ENCODE measurements at places on chromosomes 3 and 15.

DNA sequence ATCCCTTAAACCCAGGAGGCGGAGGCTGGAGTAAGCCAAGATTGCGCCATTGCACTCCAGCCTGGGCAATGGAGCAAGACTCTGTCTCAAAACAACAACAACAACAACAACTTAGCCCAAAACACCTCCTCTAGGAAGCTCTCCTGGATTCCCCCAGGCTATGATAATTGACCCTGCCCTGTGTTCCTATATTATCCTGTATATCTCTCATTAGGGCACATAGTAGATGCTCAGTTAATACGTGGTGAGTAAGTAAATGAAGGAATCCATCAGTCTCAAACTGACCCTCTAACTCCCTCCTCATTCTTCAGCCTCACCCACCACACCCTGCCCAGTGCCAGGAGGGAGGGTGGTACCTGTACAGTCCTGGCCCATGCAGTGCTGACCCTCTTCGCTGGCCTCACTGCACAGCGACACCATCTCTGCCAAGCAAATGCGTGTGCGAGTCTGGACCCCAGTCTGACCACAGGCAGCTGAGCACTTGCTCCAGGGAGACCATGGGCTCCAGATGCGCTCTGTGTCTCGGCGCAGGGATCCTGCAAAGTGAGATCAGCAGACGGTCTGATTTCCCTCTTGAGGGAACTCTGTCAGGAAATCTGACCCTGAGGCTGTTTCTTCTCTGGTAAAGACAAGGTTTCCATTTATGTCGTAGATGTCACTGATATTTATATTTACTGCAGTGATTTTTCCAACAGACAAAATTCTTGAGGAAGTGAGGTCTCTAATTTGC lies 6.2 kb downstream of the CILP start:
- no peak for DNase-seq

DNA sequence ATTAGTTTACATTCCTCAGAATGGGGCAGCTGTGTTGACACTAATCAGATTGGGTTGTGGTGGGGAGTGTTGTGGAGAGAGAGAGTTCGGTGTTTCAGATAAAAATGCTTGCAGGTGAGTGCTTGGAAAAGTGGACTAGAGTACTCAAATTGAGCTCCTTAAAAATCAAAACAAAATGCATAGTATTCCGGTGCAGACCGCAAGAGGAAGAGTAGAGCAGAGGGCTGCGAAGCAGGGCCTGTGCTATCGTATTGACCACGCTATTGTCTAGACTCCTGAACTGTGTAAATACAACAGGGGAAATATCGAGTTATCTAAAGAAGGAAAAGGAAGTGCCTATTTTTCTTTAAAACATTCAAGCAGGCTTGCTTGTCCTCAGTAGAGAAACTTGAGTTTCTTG lies 159.5 kb downstream of the TP63 start:
- no peak for DNase-seq

- DNase-seq: no peak
Observed at GRCh38 chr15:100291106-100291505, 50.7 kb downstream of the ADAMTS17 start.

GRCh38 chr15:53539878-53540277 lies 219.6 kb downstream of the WDR72 start:
- DNase-seq: no peak

GRCh38 chr15:75126864-75127580 lies 74.7 kb upstream of the C15orf39 start:
- DNase-seq: no peak

DNA sequence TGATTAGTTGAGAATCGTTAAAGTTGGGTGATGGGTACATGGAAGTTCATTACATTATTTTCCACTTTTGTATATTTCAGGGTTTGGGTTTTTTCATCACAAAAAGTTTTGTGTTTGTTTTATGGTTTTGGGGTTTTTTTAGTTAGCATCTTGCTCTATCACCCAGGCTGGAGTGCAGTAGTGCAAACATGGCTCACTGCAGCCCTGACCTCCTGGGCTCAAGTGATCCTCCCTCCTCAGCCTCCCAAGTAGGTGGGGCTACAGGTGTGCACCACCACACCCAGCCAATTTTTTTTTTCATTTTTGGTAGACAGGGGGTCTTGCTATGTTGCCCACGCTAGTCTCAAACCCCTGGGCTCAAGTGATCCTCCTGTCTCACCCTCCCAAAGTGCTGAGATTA lies 100.1 kb upstream of the CHD2 start:
- no peak for DNase-seq

DNA sequence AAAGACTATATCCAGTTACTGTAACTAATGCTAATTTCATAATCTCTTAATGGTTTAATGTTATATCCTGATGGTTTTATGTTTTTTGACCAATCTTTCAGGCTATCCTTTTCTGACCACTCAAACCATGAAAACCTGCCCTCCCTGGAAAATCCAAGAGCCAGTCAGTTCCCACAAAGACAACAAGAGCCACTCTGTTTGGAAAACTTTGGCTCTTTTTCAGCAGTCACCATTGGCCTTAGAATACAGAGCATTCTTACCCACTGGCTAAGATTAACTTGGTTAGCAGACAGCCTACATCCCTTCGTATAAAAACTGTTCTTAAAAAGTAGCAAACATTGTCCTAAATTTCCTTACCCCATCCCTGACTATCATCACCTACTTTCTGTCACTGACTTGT lies 32.9 kb downstream of the ALCAM start:
- DNase-seq: no peak

GRCh38 chr15:35630532-35630931 lies 84.6 kb upstream of the DPH6 start:
- DNase-seq: no peak

DNA sequence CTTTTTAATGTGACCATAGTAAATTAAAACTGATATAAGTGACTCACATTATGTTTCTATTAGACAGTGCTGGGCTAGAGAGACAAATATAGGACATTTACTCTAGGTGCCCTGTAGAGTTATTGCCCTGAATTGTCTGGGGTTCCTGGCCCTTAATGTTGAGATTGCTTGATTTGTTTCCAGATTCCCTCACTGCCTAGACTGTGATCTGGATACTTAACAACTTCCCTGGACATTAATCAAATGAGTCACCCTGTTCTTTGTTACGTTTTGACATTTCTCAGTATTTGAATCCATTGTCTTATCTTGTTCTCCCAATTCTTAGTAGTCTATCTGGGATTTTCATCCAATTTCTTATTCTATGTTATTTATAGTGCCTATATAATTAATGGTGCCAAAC lies 65.8 kb downstream of the DTWD1 start:
- no peak for DNase-seq

DNA sequence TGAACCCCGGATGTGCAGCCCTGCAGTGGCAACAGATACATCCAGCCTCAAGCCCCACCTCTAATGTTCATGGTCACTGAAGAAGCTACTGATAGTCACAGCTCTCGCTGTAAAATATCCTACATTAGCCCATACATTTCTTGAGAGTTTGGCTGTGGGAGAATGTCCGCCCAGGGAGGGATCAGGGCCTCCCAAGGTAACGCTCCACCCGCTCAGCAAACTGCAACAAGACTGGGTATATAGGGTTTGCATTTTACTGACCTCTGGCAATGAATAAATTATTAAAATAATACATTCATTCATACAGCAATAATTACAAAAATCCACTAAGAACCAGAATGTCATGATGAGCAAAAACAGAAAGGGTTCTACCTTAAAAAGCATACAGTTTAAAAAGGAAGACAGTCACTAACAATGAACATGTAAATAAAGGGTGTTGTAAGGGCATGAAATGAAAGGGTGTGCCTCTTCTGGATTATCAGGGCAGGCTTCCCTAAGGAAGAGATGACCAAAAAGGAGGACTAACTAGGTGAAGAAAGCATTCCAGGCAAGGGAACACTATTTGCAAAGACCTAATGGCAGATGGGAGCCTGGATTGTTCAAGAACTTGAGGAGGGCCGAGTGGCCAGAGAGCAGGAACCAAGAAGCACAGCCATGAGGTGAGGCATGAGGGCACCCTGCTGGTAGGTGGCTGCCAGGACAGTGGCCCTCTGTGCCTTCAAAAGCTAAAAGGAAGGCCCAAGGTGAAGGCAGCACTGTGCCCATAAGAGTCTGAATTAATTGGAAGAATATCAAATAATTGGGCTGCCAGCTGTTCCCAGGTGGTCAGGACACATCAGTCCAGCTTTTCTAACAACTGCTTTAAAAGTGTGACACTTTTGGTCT lies 28.1 kb upstream of the CTDSPL start:
- DNase-seq: no peak

- no peak for DNase-seq
Observed at GRCh38 chr3:119011528-119011927, 23.1 kb downstream of the IGSF11 start.
